ENCODE measurements at places on chromosomes 7 and 10. TPM values are rescaled to one million over a fixed set of nuclear protein-coding genes. Genes with fewer than 3 reads are reported as not detected.

- no peak for DNase-seq
These were observed 203.1 kb upstream of the PTN start for GRCh38 chr7:137546671-137547070.

DNA sequence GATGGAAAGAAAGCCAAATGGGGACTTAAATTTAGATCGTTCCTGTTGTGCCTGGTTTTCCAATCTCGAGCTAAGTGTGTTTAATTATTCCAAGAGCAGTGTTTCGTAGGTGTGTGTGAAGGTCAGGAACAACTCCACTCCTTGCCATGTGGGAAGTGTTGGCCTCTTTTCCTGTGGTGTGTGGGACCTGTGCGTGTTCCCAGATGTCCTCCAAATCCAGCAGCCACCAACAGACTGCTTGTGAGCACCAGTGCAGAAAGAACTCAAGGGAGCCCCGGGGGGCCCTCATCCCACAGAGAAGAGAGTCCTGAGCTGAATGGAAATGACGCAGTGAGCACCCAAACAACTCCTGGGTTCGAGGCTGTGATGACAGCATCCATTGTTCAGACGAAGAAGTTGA, 227.7 kb downstream of the TMEM178B start:
- no peak for DNase-seq

DNA sequence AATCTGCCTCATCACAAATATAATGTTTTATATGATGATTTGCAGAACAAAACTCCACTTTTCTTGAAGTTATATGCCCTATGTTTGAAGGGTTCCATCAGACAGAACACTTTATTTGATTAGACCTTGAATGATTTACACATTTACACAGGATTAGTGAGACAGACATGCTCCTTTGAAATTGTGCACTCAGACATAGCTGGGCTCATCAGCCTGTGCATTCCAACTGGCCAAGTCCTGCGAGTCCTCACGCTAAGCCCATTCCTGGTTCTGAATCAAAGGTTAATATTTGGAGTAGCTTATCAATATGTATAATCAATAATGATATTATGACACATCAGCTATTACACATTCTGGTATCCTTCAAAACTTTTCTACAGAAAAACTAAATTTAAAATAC, 173.6 kb downstream of the MBL2 start:
- no peak for DNase-seq

GRCh38 chr10:4671451-4672145, 154.4 kb upstream of the AKR1E2 start:
- no peak for DNase-seq

GRCh38 chr7:51349820-51350545, 33.4 kb upstream of the COBL start:
- DNase-seq = no peak

- DNase-seq = no peak
These were observed 25.2 kb upstream of the PLXDC2 start for GRCh38 chr10:19791032-19791431.

DNA sequence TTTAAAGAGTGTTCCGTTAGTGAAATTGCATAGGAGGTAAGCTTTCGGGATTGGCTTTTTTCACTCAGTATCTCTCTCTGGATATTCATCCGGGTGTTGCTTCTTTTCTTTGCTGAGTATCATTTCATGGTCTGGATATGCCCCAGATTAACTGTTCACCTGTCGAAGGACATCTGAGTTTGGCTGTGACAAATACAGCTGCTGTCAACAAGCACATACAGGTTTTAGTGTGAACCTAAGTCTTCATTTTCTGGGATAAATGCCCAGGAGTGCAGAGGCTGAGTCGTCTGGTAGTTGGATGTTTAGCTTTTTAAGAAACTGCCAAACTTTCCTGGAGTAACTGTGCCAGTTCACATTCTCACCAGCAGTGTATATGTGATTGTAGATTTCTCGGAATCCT, 5.6 kb downstream of the DOCK1 start:
- DNase-seq = no peak

DNA sequence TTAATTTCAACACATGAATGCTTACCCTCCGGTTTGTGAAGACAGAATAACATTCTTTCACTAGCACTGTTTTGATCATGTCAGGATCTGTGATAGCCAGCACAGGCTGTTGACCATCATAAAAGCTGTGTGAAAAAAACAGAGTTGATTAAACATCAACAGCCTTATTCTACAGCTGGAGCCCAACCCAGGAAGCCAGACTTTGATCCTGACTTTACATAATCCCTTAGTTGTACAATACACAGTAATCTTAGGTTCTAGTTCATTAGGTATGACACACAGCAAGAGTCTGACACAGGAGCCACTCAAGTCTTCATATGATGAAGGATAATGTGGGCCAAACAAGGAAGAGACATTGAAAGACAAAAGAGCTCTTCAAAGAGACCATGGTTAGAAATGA, 11.4 kb downstream of the CYP3A4 start:
- no peak for DNase-seq

The GALNT11 gene
- total RNA-seq = 17.6 TPM

The CTBP2 gene
- total RNA-seq = 0.15 TPM
